Stimulated activated CD8-positive, alpha-beta memory T cell treated with anti-CD3 and anti-CD28 coated beads, Interleukin-4, amount 100 ng/mL, for 24 hours (primary cell): ENCODE measurements at places on chromosomes 12 and 14.
A peak's percentile ranks its signal among the peaks of the same experiment; 100 is the strongest.

DNA sequence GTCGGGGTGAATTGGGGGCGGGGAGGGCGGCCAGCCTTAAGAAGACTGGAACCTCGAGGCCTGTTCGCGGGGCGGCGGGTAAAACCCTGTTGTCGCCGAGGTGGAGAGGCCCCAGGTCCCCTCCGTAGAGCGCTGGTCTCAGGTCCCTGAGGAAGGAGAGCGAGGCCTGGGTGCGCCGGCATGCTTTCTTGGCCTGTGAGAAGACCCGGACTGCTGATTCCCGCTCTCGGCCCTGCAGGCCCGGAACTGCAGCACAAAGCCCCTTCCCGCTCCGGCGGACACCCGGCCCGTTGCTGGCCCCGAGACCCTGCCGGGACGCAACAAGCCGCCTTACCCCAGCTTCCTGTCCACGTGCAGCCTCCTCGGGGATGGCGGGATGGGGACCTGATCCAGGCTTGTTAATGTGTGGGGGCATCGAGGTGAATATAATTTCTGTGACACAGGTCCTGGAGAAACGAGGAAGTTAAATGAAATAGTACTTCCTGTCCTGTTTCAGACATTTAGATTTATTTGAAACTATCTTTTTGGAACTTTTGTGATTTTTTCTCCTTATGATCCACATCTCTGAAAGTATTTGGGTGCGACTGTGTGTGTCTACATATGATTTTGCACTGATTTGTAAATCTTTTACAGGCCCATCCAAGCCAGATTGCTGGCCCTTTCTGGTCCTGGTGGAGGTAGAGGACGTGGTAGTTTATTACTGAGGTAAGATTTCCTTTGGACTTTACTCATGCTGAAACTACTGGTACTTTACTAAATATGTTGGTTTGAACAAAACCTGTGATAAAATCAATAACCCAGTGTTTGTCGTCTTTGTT lies 600 bp downstream of the PNN start:
- DNase-seq = peak; percentile 21

GRCh38 chr12:31471051-31471450 lies 119.9 kb downstream of the DENND5B start:
- DNase-seq = no peak

DNA sequence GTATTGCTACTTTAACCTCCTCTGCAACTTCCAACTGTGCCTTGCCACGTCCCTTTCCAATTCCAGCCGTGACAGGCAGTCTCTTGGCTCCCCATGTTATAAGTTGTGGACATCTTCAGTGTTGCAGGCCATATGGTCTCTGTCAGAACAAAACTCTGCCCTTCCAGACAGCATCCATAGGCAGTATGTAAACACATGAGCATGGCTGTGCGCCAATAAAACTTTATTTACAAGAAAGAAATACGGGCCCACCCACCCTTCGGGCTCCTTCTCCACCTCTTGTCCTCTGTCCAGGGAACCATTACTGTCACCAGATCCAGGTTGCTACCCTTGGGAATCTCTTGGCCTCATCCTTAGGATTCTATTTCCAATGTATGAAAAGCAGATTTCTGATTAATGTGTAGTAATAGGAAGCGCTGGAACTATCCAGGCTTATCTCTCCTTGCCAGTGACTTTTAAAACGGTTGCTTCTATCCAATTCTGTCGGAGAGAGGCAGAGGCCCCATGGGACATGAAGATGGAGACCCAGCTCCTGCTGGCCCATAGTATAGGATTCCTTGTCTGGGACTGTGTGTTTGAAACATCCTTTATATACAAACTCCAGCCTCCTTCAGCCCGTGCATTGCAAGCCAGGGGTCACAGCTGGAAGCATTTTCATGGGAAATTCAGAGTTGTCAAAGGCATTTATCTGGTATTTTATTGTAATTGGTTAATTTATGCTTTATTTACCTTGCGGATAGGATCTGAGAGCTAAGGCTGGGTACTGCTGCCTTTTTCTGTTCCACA lies 114.4 kb downstream of the ZNF664 start:
- DNase-seq = no peak

GRCh38 chr14:73460691-73461127 lies 2.4 kb upstream of the NUMB start:
- no peak for DNase-seq

GRCh38 chr12:25699454-25699853 lies 146.4 kb upstream of the LMNTD1 start:
- no peak for DNase-seq

- DNase-seq = no peak
These were observed 153.5 kb upstream of the ATF7IP start for GRCh38 chr12:14211947-14212387.

DNA sequence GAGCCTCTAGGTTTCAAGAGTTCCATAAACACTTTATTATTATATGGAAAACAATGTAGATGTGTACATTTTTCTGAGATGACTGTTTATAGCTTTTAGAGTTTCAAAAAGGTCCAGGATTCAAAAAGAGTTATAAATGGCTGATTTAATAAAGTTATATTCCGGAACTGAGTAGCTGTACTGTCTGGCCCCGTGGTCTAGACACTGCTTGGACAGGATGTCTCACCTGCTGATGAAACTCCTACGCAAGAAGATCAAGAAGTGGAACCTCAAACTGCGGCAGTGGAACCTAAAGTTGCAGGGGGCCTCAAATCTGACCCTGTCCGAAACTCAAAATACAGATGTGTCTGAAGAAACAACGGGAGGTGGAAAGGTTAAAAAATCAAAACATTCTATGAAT lies 69.7 kb downstream of the DCAF5 start:
- DNase-seq = no peak

DNA sequence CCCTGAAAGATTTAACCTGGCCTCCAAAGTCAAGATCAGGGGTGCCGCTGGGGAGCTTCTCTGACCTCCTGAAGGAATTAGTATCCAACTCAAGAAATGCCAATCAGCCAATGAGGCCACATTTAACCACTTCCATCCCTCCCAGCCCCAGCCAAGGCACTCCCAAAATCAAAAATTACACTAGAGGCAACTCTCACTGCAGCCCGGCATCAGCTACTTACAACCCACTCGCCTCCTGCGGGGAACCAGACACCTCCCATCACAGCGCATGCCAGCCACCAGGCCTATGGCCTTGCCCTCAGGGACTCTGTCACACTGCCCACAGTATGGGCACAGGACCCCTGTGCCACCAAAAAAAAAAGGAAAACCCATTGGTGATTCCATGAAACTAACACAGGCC lies 62.3 kb upstream of the DDX11 start:
- DNase-seq = no peak

DNA sequence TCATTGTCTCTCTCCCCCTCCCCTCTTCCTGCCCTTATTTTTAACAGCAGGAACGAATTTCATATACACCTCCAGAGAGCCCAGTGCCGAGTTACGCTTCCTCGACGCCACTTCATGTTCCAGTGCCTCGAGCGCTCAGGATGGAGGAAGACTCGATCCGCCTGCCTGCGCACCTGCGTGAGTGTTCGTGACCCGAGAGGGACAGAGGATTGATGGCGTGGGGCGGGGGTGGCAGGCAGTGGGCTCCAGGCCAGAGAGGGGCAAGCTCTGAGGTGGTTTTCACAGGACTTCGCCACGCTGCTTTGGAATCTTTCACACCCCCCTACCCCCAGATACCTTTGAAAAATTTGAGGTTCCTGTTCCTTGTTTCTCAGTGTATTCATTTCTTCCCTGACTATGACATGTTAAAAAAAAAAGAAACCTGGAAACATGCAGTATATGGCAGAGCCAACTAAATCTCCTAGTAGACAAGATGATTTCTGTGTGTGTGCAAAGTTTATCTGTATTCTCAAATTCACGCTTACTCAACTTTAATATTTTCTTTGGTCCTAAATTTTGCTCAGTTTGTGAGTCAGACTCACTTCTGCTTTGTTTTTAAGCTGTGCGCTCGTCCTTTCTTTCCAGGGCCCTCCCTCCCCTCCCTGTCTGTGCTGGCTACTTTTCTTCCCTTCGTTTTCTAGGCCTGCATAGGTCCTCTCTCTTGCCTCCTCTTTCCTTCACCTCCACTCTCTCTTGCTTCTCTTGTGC lies 103.1 kb downstream of the ETV6 start:
- DNase-seq = no peak

DNA sequence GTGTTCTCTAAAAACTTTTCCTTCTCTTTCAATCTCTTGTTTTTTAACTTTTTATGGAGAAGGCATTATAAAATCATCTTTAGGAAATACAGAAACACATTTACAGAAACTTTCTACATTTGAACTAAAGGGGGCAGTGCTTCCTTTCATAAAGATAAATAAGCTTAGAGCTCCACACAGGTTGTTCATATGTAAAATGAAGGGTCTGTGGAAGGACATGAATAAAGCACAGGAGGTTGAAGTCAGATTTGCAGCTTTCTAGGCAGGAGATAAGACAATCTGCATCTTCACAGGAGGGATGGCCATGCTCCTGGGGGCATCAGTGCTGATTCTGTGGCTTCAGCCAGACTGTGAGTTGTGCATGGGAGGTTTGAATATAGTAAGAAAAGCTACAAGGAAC lies 426.0 kb downstream of the DAD1 start:
- DNase-seq = no peak

GRCh38 chr14:36522347-36522971 lies 2.4 kb upstream of the NKX2-1 start:
- no peak for DNase-seq

- DNase-seq = no peak
These were observed 319.8 kb downstream of the CEP128 start for GRCh38 chr14:80621701-80622100.

GRCh38 chr12:124947561-124948398 lies 33.3 kb upstream of the UBC start:
- no peak for DNase-seq

- DNase-seq = no peak
These were observed 19.0 kb downstream of the RIN3 start for GRCh38 chr14:92532490-92533163.

GRCh38 chr14:68931063-68931462 lies 48.0 kb downstream of the ACTN1 start:
- no peak for DNase-seq

- no peak for DNase-seq
These were observed 132.3 kb downstream of the C12orf75 start for GRCh38 chr12:105462831-105463230.
